ENCODE measurements at places on chromosomes 5 and 9.

DNA sequence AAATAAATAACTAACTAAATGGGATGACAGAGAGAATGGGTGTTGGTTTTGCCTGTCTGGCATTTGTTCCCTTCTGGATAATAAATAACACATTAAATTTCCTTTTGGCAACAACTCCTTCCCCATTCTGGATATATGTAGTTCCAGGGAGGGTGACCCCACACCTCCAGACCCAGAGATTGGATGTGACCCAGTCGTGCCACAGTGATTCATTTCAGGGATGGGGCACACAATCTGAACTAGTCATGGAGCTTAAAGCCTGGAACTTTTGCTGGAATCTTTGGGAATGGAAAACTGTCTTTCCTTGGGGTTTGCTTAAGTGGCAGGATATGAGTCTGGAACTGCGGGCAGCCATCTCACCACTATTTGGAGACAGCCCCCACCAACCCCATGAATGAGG lies 11.3 kb downstream of the KLF9 start:
- no peak for DNase-seq

DNA sequence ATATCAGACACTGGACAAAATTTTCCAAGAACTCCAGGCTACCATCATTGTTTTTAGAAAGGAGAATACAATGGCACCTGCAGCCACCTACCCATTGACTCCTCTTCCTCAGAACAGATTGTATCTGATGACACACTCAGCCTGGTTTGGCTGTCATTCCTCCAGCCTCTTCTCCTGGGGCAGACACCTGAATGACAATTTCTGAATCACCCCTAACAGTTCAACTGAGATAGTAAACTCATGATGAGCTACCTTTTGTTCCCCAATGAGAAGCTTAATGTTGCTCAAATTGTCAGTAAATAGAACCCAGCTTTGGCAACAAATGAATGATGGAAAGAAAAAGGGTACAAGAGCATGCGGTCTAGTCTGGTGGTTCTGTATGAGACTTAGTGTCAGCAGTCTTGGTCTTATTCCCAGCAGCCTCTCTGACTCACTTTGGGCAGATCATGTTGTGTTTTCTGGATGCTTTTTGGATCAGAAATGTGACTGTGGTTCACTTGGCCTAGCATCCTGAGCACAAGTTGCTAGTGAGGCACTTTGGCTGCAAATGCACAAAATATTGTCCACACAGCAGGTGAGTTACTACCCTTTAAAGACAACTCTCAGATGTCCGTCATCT lies 78.3 kb downstream of the MAMDC2 start:
- no peak for DNase-seq

DNA sequence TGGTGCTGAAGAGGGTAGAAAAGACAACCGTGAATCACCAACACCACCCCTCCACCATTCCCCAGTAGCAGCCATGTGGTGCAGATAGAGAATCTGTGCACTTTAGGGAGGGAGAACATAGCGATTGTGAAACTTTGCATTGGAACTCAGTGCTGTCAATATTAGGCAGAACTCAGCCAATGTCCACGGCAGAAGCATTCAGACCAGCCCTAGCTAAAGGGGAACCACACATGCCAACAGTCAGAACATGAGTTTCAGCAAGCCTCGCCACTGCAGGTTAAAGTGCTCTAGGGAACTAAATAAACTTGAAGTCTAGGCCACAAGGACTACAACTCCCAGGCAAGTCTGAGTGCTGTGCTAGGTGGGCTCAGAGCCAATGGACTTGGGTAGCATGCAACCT lies 38.5 kb upstream of the DEPDC1B start:
- DNase-seq = no peak

- DNase-seq = no peak
Observed at GRCh38 chr9:125747765-125748445, 732 bp downstream of the PBX3 start.

DNA sequence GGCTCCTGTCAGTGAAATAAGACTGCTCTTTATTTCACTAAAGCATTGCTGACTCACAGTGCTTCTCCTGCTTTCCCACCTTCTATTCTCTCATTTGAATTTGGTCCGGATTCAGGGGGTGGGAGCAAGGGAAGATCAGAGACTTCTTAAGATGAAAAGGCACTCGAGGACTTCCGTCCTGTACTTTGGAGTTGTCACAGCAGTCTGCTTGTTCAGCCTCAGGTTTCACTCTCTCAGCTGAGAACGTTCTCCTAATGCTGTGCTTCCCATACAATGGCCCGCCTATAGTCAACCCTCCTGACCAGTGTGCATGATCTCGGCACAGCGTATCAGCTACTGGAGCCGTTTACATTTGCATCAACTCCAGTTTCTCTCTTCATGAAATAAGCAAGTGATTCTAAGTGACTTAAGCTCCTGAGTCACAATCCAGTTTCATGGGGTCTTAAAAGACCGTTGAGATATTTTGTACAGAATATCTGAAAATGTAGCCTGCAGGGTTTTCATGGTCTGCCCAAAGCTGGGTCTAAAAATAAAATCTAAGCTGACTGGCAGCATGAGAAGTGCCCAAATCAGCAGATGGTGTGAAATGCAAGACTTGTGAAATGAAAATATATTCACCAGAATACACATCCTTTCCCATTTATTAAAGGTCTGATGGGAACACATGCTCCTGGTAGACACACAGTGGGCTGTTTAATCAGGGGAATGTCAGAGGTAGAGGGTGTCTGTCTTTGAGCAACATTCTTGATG lies 145.0 kb downstream of the ADCY2 start:
- no peak for DNase-seq

Measured in stimulated activated CD8-positive, alpha-beta memory T cell treated with anti-CD3 and anti-CD28 coated beads, Interleukin-7, amount 100 ng/mL, for 1 hour (primary cell).